Activated naive CD4-positive, alpha-beta T cell treated with anti-CD3 and anti-CD28 coated beads, Interleukin-2, amount 50 U/mL, for 16 hours (primary cell): ENCODE measurements at places on chromosomes 7 and 10.
A peak's percentile ranks its signal among the peaks of the same experiment; 100 is the strongest.

- DNase-seq = no peak
These were observed 13.7 kb upstream of the GPR141 start for GRCh38 chr7:37669818-37670217.

DNA sequence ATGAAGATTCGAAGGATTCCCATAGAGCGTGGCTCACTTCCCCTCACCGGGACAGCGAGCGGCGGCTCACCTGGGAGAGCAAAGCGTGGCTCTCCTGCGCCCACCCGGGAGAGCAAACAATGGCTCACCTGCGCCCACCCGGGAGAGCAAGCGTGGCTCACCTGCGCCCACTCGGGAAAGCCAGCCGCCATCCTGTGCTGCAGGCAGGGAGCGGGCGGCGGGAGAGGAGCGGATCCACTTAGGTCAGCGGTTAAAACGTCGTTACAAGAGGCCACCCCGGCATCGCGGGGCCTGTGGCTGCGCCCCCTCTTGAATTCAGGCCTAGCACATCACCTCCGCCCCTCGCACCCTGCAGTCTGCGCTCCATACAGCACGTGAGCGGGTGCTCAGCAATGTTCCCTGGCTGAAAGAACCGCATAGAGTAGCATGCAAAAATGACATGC is 461 bp upstream of the FIGNL1 start:
- DNase-seq = peak; percentile 52

DNA sequence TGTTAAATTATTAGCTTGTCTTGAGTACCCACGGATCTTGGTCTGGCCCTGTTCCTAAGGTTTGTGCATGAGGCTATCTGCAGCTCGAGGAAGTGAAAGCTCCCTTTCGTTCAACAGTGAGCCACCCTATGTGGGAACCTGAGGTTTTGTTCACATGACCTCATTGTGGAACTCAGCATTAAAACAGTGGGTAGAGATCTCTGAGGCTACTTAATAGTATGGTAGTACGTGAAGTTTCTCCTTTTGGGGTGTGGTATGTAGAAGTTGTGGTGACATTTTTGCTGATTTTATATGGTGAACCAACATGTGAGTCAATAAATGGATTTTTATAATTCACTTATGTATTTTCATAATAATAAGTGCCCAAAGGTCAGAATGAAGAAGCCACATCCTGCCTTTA is 252.7 kb upstream of the FERD3L start:
- no peak for DNase-seq

- no peak for DNase-seq
These were observed 311.7 kb upstream of the NEBL start for GRCh38 chr10:21208666-21209316.

- DNase-seq = no peak
These were observed 58.1 kb downstream of the MDFIC start for GRCh38 chr7:114979803-114980507.

- DNase-seq = peak; percentile 58
These were observed 61.2 kb upstream of the LRRN3 start for GRCh38 chr7:111029574-111030251.

DNA sequence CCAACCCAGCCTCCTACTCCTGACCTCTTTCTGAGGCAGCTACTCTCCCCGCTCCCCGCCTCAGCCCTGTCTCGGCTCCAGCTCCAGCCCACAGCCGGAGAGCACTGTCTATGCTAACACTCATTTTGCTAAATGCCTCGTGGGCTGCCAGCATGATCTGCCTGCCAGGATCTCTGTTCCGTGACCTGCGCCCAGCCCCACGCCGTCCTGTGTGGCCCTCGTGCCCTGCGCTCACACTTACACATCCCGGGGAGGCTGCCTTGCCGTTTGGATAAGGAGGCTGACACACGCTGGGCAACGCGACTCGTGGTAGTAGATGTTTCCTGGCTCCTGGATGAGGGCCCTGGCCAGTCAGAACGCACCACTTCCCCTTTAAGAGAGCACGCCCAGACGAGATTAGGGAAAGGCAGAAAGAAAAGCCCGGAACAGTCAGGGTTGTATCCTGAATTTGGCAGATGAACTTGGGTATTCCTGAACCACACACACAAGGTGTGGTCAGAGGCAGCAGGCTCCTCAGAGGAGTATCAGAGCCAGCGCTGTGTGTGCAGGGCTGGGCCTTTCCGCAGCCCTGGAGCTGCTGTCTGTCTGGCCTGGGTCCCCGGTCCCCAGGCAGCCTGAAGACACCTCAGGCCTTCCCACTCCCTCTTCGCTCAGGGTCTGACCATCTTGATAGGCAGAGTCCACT is 97.7 kb upstream of the EFCAB10 start:
- peak; percentile 29 for DNase-seq

GRCh38 chr10:89295597-89295996 is 6.2 kb upstream of the IFIT2 start:
- no peak for DNase-seq

DNA sequence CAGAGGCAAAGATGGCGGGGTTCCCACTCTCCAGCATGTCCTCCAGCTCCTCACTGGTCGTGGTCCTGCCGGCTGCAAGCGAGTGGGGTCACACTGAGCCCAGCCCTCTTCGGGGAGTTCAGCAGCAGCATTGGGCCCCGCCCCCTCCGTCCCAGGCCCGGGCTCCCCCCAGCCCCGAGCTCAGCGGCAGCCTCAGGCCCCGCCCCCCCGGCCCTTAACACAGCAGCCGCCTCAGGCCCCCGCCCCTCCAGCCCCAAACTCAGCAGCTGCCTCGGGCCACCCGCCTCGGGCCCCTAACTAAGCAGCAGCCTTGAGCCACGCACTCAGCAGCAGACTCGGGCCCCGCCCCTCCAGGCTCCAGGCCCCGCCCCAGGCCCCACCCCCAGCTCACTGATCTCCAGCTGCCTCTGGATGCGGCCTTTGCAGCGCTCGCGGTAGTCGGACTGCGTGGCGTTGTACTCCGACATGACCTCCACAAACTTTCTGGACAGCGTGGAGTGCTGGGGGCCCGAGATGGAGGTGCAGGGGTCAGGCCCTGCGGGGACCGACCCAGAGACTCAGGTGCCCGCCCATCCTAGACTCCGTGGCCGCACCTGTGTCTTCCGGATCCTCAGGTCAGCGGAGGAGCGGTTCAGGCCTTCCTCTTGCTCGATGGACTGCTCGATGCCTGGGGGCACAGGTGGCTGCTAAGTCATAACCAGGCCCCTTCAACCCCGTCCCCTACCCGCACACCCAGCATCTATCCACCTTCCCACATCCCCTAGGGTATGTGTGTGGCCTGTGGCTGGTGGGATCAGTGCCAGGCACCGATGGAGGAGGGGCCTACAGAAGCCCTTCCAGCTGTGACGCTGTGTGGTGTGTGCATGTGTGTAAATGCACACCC is 15.5 kb downstream of the STX1A start:
- peak; percentile 48 for DNase-seq

- no peak for DNase-seq
These were observed 190.5 kb upstream of the NRP1 start for GRCh38 chr10:33524966-33525365.

- DNase-seq = no peak
These were observed 18.3 kb upstream of the PPIF start for GRCh38 chr10:79328737-79329504.

DNA sequence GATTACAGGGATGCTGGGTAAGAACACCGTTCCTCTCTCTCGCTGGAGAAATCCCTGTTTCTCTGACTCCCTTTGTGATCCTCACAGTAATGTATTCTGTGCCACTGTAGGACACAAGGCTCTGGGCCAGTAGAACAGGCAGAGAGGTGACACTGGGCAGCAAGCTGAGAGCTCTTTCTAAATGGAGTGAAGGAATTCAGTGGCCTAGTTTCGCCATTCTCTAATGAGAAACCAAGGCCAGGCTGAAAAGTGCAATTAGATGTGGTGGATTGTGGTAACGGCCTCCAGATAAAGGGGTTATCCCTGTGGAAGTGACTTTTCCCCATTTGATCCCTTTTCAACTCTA is 12.8 kb downstream of the KCTD7 start:
- no peak for DNase-seq

DNA sequence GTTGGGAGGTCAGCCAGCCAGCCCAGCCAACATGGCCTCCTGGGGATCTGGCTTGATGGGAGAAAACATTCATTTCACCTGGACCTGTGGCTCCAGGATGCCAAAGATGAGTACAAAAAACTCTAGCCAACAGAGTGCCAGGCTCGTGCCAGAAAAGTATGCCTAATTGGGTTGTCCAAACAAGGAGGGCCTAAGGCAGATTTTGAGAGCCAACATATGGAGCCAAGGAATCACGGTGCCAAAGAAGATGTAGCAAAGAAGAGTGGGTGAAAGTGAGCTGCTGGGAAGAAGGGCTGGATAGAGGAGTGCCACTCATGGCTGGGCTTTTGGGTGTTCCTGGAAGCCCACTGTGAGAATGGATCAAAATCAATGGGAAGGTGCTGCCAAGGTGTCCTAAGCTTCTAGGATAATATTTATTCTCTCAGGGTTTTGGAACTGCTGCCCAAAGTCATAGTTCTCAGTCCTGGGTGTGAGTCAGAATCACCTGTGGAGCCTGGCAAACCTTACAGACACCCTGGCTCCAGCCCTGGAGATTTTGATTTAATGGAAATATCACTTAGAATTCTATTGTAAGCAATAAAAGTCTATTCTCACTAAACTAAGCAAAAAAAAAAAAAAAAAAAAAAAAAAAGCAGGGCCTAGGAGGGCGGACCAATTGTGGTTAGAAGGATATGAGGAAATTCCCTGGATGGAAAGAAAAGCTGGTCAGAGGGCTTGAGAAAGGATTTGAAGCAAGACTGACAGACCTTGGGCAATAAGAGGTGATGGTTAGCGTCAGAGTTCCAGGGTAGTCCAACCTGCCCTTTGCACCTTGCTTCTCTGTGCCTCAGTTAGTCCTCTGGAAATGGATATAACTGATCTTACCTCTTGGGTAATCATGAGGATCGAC is 182.2 kb upstream of the PRR15 start:
- no peak for DNase-seq

- DNase-seq = no peak
These were observed 32.2 kb downstream of the KCNH2 start for GRCh38 chr7:150945853-150946420.

- DNase-seq = peak; percentile 93
These were observed at the start of gene SMKR1 for GRCh38 chr7:129501760-129502707. Gene SMKR1, plus strand, starts transcription at chr7:129502531. Its CDS starts 294 bp downstream, at chr7:129502825.

- no peak for DNase-seq
These were observed 14.8 kb downstream of the ZNF33A start for GRCh38 chr10:38025283-38025682.

- DNase-seq = no peak
These were observed 73.6 kb downstream of the PODXL start for GRCh38 chr7:131482800-131483199.

DNA sequence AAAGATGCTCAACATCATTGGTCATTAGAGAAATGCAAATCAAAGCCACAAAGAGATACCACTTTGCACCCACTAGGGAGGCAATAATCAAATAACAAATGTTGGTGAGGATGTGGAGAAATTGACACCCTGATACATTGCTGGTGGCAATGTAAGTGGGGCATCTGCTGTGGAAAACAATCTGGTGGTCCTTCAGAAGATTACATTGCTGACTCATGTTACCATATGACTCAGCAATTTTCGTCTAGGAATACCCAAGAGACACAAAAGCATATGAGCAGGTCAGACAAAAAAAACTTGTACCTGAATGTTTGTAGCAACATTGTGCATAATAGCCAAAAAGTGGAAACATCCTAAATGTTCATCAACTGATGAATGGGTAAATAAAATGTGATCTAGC is 4.9 kb upstream of the CLDN3 start:
- DNase-seq = no peak

DNA sequence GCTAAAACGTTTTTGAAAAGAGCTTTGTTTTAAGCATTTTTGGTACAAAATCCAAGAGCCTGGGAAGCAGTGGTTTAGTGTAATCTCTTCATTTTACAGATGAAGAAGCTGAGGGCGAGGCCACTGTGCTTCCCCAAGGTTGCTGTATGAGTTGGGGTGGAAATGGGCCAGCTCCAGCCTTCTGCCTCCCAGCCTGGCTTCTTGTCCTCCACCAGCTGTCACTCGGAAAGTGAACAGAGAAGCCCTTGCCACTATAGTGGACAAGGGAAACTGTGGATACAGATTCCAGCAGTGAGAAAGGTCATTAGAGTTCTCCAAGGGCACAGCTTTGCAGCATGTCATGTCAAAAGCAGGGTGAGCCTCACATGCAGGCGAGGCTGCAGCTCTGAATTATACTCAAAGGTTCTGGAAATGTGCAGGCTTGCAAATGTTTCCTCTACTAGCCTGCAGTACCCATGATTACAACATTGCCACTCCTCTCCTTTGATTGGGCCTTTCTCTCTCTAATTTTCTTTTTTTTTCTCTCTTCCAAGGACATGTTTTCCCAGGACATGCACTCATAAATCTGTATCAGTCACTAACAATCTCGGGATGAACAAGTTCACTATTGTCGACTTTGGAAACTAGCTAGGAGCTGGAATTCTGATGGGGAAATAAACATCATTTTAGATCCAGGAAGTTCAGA is 33.0 kb downstream of the BAMBI start:
- DNase-seq = no peak

DNA sequence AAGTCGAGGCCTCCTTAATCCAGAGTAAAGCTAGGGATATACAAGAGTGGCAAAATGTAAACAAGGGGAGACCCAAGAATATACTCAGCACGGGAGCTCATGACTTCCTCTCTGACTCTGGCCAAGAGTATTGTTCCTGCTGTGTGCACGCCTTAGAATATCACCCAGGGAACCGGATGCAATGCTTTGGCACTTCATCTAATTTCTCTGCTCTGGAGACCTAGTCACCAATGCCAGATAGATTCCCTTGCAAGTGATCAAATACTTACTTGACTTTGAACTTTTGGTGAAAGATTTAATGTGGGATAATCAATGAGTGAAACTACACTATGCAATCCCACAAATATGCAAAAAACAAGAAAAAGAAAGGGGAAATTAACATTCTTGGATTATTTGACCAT is 695.5 kb downstream of the INHBA start:
- DNase-seq = no peak

DNA sequence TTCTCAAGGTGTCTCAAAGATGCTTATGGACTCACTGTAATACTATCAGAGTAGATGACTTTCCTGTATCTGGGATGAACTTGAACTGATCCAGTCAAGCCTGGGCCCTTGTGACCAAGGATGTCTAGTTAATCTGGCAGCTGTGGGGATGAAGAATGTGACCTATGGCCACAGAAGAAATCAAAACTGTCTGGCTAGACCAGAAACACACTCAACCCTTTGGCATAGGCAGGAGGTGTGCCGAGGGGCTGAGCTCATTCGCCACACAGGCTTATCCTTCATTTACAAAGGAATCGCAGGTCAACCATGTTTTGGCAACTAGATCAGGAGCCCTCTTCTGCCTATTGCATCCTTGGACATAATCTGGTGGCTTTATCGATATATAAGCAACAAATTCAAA is 110.6 kb downstream of the ATXN7L1 start:
- DNase-seq = no peak

GRCh38 chr10:119282446-119282845 is 75.1 kb downstream of the GRK5 start:
- no peak for DNase-seq

GRCh38 chr7:3892157-3892556 is 591.1 kb downstream of the SDK1 start:
- no peak for DNase-seq

DNA sequence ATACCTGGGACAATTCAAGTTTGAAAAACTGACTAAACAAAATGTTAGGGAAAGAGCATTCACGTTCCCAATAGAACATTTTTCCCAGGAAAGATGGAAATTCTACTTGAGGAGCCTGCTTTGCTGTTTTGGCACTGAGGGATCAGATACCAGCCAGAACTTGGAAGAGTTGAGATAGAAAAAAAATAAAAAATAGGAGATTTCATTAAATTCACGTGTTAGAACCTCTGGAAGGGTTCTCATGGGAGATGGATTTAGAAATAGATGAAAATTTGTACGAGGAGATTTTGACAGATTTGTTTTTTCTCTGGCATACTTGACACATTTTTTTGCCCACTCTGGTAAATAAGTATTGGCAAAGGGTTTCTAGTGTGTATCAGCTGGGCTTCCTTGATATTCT is 63.7 kb downstream of the CELF2 start:
- no peak for DNase-seq
